ENCODE measurements at places on chromosomes 11 and 22. TPM values are rescaled to one million over a fixed set of nuclear protein-coding genes. Genes with fewer than 3 reads are reported as not detected.

Gene MAPK8IP2
- polyA plus RNA-seq = 0.22 TPM

Gene MISFA
- 5.8 TPM for polyA plus RNA-seq

Gene HBB
- 16.1 TPM for polyA plus RNA-seq

Gene PNPLA3
- not detected for polyA plus RNA-seq

Gene PAMR1
- polyA plus RNA-seq = 0.91 TPM

Gene MFNG
- 4.3 TPM for polyA plus RNA-seq

Gene TTC28
- polyA plus RNA-seq = 1.2 TPM

Gene OR52A5
- not detected for polyA plus RNA-seq

Gene FREY1
- polyA plus RNA-seq = not detected

Gene GDPD4
- polyA plus RNA-seq = not detected

Gene JAM3
- 3.0 TPM for polyA plus RNA-seq

Gene MAP6
- polyA plus RNA-seq = 0.19 TPM

Gene CLCF1
- polyA plus RNA-seq = 0.47 TPM

Gene MOB2
- 52.6 TPM for polyA plus RNA-seq

Gene RAB39A
- polyA plus RNA-seq = 0.04 TPM

All from psoas muscle (tissue), 8 donors.